ENCODE measurements at places on chromosomes 3 and 15.

DNA sequence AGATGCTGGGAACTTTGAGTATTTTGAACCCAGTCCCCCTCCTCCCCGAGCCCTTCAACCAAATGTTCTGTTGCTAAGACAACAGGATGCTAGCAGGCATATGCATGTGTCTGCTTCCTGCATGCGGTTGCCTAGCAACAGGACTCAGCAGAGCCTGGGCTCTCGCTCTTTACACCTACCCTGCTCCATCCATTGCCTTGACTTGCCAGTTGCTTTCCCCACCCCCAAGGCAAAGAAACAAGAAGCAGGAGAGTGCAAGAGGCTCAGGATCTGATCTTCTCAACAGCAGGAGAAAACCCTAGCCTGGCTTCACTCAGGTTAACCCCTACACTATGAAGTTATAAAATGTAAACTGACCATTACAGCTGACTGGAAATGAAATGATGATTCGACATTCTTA lies 393.0 kb downstream of the IGSF11 start:
- DNase-seq = peak; percentile 27

GRCh38 chr3:29494305-29495036 lies 213.6 kb downstream of the RBMS3 start:
- no peak for DNase-seq

DNA sequence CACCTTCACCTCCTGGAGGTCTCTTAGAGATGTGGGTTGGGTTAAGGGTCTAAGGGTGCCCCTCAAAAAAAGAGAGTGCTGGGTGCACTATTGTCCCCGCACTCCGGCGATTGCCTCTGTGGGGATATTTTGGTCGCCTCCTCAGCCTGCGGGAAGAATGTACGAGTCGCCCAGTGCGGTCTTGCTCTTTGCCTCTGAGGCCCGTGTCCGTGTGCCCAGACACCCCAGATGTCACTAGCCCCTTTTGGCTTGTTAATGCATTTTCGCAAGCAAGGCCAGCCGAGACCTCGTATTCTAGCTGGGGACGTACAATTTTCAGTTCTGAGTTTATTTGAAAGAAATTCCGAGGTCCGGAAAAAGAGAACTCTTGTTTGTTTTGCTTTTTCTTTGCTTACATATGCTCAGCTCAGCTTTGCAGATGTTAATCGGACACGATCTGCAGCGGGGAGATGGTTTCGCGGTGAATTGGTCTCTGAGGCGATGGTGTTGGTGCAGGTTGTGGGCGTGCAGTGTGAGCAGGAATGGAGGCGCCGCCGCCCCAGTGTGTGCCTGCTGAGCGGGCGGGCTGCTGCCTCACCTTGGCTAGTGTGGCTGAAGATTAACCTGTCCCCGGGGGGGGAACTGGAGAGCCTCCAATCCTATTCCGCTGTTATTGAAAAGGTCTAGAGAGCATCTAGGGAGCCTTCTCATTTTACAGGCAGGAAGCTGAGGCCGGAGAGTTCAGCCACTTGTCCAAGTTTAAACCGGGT lies 1.4 kb downstream of the ST6GAL1 start:
- peak; percentile 45 for DNase-seq

GRCh38 chr3:196800742-196801434 lies 61.2 kb downstream of the PAK2 start:
- peak; percentile 13 for DNase-seq

DNA sequence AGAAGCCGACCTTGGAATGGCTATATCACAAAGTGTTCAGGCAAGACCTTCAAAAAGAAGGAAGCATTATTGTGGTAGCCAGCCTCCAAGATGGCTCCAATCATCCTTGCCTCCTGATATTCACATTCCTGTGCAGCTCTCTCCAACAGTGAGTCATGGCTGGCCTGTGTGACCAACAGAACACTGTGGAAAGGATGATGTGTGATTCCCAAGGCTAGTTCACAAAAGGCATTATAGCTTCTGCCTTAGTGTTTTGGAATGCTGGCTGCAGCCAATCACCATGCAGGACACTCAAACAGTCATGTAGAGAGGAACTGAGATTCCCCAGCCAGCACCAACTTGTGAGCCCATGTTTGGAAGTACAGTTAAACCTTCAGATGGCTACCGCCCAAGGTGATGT lies 102.6 kb downstream of the EFL1 start:
- peak; percentile 97 for DNase-seq

DNA sequence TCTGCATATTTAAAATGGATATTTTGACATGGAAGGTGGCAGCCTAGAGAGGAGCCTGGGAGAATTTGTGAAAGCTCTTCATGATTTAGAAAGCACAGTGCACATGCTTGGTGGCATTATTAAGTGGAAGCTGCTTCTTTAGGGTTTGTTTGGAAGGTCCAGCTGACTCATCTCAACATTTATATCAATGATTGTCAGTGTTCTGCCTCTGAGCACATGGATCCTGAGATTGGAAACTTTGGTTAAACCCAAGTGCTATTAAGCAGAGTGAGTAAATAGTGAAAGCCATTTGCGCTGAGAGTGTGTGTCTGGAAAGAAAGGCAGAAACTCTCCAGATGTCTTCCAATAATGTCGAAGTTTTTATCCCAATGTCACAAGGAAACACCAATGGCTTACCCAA lies 7.4 kb downstream of the NOX5 start:
- no peak for DNase-seq

- DNase-seq = peak; percentile 88
Measured at GRCh38 chr3:160129459-160130061, 95.7 kb upstream of the C3orf80 start.

DNA sequence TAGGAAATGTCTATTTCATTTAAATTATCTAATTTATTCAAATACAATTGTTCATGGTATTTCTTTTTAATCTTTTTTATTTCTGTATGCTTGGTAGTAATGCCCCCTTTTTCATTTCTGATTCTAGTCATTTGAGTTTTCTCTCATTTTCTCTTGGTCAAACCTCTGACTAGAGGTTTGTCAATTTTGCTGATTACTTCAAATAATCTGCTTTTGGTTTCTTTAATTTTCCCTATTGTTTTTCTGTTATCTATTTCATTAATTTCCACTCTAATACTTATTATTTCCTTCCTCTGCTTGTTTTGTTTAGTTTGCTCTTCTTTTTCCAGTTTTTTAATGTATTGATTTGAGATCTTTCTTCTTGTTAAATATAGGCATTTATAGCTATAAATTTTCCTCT lies 12.1 kb downstream of the FSD2 start:
- no peak for DNase-seq

- no peak for DNase-seq
Measured at GRCh38 chr15:66040211-66040892, 171.1 kb downstream of the RAB11A start.

GRCh38 chr3:67920969-67921368 lies 266.6 kb upstream of the SUCLG2 start:
- DNase-seq = no peak

- DNase-seq = no peak
Measured at GRCh38 chr3:79870313-79870620, 102.5 kb upstream of the ROBO1 start.

DNA sequence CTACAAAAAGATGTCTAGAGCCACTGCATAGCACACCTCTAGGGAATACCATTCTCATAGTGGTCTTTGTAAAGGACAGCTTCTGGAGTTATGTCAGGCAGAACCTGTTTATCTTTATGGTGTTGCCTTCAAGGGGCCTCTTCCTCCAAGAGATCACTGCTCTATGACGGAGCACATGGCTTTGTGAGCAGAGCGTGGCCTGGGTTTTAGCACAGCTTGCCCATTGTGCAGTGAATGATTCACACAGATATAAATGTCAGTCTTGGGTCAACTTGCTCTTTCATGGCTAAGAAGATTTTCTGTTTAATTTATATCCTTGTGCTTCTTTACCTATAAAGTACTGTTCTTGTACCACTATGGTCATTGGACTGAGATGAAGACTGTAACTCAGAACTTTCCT lies 41.5 kb upstream of the RBMS3 start:
- DNase-seq = no peak

DNA sequence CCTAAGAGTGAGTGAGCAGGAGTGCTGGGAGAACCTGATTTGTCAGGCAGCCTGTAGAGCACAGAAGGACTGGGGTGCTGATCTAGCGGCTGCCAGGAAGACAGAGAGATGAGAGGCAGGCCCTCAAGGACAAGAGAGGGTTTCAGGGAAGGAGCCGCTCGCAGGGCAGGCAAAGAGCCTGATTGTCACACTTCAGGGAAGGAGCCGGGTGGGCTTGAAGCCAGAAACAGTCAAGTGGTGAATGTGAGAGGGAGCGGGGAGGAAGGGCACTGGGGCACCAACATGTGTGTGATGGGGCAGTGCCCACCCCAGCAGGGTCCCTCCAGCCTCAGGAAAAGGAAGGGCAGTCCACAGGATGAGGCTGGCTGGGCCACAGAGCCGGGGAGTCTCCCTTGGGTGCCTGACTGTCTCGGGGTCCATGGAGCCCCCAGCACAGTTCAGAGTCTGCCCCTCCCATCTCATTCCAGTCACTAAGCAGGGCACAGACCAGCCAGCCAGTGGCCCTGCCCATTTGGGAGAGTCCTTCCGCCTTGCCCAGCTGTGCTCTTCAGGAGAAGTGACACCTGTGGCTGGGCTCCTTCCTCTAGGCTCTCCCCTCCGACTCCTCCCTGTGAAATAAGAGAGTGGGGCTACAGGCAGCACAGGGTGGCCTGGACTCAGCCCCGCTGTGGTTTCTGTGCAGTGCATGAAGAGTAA lies 148.6 kb downstream of the RAB11A start:
- no peak for DNase-seq

DNA sequence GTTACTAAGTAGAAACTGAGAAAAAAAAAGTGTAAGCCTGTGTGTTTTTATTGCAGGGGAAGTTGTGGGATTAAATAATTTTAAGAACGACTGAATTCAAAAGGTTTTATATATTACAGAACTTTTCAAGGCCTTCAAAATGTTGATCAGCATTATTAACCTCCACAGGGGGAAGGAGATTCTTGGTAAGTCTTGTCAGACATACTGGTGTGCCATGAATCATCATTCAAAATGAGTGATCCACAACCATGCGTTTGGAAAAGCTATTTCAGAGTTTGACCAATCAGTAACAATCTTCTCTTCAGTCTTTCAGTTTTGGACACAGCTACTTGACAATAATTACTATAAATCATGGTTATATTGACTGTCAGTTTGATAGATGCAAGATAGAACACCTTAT lies 70.2 kb downstream of the ADAMTS9 start:
- no peak for DNase-seq

DNA sequence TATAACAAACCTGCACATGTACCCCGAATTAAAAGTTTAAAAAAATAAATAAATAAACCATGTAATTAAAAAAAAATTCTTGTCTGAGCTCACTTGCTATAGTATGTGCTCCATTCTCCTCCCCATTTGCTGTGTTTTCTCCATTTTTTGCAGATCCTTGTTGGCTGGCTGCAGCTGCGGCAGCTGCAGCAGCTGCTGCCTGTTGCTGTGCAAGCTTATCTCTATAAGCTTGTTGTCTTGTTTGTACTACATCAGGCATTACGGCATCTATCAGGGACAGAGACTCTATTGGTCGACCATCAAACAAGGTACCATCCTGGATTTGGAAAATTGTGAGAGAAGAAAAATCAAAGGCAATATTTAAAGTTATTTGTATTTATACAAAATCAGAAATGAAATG lies 145.9 kb downstream of the TBL1XR1 start:
- DNase-seq = no peak

GRCh38 chr3:123090728-123091531 lies 24.1 kb downstream of the PDIA5 start:
- DNase-seq = peak; percentile 61

DNA sequence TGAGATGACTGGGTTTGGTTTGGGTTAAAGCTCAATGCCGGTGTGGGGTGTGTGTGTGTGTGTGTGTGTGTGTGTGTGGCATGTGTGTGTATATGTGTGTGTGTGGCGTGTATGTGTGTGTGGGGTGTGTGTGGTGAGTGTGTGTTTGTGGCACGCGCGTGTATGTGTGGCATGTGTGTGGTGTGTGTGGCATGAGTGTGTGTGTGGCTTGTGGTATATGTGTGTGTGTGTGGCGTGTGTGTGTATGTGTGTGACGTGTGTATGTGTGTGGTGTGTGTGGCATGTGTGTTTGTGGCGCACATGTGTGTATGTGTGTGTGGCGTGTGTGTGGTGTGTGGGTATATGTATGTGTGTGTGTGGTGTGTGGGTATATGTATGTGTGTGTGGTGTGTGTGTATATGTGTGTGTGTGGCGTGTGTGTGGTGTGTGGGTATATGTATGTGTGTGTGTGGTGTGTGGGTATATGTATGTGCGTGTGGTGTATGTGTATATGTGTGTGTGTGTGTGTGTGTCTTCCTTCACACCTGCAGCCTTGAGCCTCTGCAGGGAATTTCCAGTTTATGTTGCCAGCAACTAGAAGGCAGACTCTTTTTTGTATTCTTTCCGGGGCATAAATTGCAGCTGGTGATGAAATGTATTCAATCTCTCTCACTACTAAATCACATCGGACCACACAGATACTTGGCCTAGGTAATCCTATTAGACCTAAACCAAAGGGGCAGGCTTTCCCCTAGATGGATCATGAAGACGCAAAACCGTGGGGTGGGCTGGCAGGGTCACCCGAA lies 34.8 kb downstream of the CHRD start:
- DNase-seq = no peak

GRCh38 chr3:23238156-23238555 lies 35.0 kb downstream of the UBE2E2 start:
- no peak for DNase-seq

GRCh38 chr15:100096248-100096600 lies 245.6 kb downstream of the ADAMTS17 start:
- peak; percentile 37 for DNase-seq

GRCh38 chr3:112381673-112382542 lies 49.0 kb downstream of the CD200 start:
- DNase-seq = no peak

GRCh38 chr3:126751611-126752302 lies 47.7 kb downstream of the CHCHD6 start:
- DNase-seq = no peak

GRCh38 chr3:170414202-170414663 lies 4.4 kb upstream of the CLDN11 start:
- peak; percentile 87 for DNase-seq

DNA sequence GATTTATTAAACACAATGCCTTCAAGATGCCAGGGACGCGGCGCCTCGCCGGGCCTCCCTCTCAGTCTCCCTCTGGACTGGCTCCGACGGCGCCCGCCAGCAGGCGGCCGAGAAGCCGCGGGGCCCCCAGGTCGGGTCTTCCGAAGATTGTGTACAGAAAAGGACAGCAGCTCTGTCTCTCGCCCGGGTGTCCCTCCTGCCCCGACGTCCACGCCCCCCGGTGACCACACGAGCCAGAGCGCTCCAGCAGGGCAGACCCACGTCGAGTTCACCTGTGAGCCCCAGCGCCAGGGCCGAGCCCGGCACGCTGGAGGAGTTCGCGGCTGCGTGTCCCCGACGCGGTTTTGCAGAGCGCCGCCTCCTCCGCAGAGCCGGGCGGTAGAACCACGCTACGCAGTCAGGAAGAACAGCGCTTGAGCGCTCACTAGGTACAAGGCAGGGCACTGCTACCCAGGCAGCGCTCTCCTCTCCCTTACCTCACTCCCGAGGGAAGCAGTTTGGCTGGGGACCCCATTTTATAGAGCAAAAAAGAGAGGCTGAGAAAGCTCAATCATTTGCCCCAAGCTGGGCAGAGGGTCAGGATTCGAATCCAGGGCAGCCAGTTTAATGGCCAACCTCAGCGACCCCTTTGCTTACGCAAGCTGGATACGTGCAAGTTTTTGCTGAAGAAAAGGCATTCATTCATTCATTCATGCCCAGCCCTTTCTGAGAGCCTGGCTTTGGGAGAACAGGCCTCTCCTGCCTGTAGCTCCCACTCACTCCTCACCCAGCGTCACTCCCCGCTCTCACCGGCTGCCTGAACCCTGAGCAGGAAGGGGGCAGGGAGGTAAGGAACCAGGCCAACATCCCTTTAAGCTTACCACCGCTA lies 3.0 kb upstream of the TLE3 start:
- peak; percentile 65 for DNase-seq

- no peak for DNase-seq
Measured at GRCh38 chr3:148707601-148708380, 10.1 kb downstream of the AGTR1 start.

GRCh38 chr3:156635034-156635433 lies 39.4 kb upstream of the TIPARP start:
- DNase-seq = no peak
